ENCODE measurements at places on chromosomes 2 and 18. TPM values are rescaled to one million over a fixed set of nuclear protein-coding genes. Genes with fewer than 3 reads are reported as not detected.
A peak's percentile ranks its signal among the peaks of the same experiment; 100 is the strongest.

Gene DOK6
- total RNA-seq: 0.05 TPM

Gene TRIM43
- total RNA-seq: not detected

Gene SLC40A1
- total RNA-seq: 92.7 TPM

Gene ALPG
- total RNA-seq: not detected

Gene RAD51AP2
- not detected for total RNA-seq

Gene IL18R1
- 31.7 TPM for total RNA-seq

GRCh38 chr2:181224866-181225265 lies 232.3 kb upstream of the ITGA4 start:
- H3K36me3 ChIP-seq: peaks cover 5% of the 10 kb centered on the region
- no peak for DNase-seq
- no peaks in the 10 kb centered on the region for H3K27me3 ChIP-seq
- peaks cover 11% of the 10 kb centered on the region for H3K4me1 ChIP-seq
- H3K27ac ChIP-seq: peak overlapping the region; percentile 99
- peak overlapping the region; percentile 72 for H3K4me3 ChIP-seq

GRCh38 chr2:129728035-129728972 lies 251.2 kb upstream of the RAB6C start:
- no peak overlapping the region for H3K4me3 ChIP-seq
- H3K27me3 ChIP-seq: peaks cover 21% of the 10 kb centered on the region
- H3K27ac ChIP-seq: no peak overlapping the region
- H3K36me3 ChIP-seq: no peaks in the 10 kb centered on the region
- no peaks in the 10 kb centered on the region for H3K4me1 ChIP-seq

- no peaks in the 10 kb centered on the region for H3K36me3 ChIP-seq
- no peak for DNase-seq
- no peak overlapping the region for H3K4me3 ChIP-seq
- no peaks in the 10 kb centered on the region for H3K27me3 ChIP-seq
These were observed 257.8 kb upstream of the STON1 start for GRCh38 chr2:48272199-48272598.

DNA sequence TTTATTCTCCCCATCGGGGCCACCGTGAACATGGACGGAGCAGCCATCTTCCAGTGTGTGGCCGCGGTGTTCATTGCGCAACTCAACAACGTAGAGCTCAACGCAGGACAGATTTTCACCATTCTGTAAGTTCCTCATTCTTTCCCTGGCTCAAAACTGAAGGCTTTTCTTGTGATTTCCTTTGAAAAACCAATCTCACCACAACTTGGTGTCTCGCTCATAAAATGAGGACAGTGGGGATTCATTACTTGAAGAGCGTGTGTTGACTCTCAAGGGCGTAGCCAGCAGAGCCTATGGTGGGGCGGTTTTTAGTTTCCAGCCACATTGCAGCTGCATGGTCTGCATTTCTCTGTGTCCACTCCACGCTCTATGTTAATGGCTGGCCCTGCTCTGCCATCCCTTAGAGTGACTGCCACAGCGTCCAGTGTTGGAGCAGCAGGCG lies 29.0 kb downstream of the SLC1A4 start:
- no peak for DNase-seq
- H3K4me3 ChIP-seq: no peak overlapping the region
- H3K27ac ChIP-seq: peak overlapping the region; percentile 54
- H3K27me3 ChIP-seq: no peaks in the 10 kb centered on the region
- peaks cover 3% of the 10 kb centered on the region for H3K36me3 ChIP-seq

DNA sequence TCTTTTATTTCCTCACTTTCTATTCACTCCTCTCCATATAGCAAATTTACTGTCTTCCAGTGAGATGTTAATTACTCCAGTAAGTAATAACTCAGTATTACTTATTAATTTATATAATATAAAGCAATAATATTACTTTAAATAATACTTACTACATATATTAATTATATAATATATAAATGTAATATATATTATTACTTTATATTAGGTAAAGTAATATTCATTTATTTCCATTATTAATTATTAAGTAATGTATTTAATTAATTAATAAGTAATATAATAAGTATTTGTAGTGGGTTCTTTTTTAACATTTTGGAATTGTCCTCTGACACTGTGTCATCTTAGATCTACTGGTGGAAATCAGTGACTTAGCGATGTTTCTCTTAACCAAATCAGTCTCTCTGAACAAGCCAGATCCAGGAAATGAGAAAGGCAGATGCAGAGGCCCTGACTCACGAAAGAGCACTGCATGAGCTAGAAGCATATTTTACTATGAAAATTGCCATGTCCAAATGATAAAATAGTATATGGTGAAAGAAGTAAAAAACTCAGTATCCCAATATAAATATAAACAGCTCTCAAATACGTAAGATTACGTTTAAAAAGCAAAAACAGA lies 115.9 kb downstream of the DSEL start:
- no peak overlapping the region for H3K27ac ChIP-seq
- H3K4me1 ChIP-seq: no peaks in the 10 kb centered on the region
- DNase-seq: no peak
- no peak overlapping the region for H3K4me3 ChIP-seq
- H3K36me3 ChIP-seq: peaks cover 2% of the 10 kb centered on the region

All from T-helper 17 cell (primary cell).